ENCODE measurements at places on chromosomes 7 and 10. TPM values are rescaled to one million over a fixed set of nuclear protein-coding genes. Genes with fewer than 3 reads are reported as not detected.

DNA sequence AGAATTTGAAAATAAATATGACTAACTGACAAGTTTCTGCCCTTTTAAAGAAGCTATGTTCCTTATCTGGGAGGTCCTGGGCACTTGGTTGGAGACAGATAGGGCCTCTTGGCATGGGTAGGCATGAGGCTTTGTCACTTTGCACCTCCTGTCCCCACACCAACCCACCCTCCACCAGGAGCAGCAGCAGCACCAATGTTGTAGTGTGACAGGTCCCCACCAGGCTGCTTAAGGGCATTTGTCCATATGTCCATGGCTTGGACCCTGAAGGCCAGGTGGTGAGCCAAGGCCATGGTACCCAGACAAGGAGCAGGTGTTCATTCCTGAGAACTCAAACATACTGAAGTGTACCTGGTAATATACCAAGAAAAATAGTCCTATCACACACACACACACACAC lies 629.1 kb downstream of the ACTR3B start:
- no peak for DNase-seq

DNA sequence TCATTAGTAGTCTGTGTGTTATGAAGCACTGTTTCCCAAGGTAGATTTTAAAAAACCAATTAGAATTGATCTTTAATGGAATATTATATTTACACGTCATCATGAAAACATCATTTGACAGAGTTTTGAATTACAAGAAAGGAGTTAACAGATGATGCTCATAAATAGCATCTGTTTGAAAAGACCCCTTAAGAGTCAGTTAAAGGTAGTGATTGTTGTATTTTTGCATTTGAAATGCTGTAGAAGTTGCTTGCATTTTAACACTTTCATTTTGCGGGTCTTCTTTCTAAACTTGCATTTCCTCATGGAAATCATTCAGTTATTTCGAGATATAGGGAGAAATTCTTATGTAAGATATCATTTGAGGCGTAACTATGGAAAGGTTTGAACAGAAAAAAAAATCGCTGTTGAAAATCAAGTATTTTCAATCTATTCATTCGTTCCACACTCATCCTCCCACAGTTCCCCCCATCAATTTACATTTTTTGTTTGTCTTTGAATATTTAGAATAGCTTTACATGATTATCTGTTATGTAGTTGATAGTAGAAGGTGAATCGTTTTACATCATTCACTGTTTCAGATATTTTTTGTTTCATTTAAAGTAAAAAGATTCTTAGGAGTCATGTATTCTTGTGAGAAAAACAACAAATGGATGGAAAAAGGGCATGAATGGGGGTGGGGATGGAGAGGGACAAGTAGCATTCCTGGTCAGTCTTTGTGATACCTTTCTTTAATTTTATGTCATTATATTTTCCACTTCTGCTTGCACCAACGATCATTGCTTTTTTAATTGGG lies 3.0 kb upstream of the SKIDA1 start:
- DNase-seq = no peak

DNA sequence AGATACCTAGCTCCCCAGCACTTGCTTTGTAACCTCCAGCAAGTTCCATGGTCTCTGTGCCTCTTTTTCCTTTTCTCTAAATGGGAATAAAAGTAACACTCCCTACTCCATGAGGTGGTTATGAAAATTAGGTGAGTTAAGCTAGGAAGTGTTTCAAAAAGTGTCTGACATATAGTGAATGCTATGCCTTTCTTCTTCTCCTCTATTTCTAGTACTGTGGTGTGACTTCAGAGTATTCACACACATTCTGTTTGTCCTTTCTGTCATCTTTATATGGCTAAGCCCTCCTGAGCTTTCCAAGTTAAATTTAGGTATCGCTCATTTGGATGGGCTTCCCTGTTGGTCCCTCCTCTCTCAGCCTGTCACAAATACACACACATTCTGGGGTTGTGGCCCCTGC lies 229.7 kb downstream of the EXOC4 start:
- DNase-seq = no peak

DNA sequence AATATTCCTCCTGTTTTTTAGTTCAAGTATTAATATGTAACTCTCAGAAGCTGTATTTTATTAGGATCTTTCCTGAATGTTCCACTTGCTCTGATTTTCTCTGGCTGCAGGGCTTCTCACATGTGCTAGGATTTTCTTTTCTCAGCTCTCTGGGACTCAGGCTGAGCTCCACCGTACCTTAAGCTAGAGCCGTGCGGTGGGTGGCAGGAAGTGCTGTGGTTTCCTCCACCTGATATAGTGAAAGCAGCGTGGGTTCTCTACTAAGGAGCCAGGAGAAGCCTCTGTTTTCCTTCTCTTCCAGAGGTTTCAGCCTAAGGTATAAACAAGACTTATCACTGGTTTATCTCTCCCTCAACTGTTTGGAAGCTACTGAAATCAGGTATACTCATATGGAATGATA lies 433.6 kb downstream of the NRG3 start:
- no peak for DNase-seq

DNA sequence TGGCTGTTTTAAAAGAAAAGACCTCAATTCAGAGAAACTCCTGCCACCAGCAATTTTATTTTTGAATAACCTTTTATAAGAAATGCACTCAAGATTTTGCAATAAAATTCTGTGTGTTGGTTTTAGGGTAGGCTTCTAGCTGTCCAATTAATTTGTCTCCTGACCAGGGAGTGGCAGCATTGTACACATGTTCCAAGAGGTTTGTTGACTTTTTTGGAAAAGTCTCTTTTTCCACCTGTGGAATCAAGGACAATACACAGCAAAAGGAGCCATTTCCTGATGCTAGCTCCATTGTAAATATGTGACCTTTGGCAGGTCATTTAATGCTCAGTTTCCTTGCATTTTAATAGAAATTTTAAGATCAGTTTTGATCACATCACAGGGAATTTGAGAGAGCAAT lies 1.8 kb downstream of the GIMAP5 start:
- peak; percentile 61 for DNase-seq

- DNase-seq = no peak
Measured at GRCh38 chr7:36305648-36306047, 84.0 kb upstream of the ANLN start.

DNA sequence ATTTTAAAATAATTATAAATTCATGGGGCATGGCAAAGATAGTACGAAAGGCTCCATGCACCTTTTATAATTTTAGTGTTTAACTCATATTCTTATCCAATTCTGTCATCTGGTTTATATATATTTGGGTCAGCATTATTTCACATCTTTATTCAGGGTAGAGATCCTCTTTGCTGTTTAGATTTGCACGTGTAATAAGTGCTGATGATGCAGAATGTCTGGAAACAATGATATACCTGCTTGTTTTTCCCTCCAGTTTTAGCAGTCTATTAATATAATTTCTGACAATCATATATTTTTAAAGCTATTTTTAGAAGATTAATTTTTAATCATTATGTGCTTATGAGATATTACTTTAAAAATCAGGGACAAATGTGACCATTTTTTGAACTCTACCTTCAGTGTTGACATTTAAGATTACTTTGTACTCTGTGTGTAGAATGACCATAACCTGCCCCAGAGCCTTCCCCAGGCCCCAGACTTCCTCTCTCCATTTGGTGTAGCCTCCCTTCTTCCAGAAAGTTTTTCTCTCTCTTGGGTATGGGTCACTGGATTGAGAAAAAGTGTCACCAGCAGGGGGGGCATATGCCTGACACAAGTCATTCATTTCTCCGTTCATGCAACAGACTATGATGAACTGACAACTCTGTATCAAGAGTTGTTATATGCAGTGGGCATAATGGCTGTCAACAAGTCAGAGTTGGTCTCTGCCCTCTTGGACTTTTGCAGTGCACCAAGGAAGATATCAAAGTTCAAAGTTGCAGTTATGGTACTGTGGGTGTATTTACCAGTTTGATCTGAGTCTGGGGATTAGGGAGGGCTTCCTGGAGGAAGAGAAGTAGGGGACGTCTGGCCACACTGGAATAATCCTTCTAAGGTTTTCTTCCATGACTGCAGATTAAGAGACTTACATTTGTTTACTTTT lies 192.6 kb upstream of the CCDC6 start:
- DNase-seq = no peak

GRCh38 chr10:36531621-36532020 lies 593.8 kb upstream of the ANKRD30A start:
- DNase-seq = no peak

DNA sequence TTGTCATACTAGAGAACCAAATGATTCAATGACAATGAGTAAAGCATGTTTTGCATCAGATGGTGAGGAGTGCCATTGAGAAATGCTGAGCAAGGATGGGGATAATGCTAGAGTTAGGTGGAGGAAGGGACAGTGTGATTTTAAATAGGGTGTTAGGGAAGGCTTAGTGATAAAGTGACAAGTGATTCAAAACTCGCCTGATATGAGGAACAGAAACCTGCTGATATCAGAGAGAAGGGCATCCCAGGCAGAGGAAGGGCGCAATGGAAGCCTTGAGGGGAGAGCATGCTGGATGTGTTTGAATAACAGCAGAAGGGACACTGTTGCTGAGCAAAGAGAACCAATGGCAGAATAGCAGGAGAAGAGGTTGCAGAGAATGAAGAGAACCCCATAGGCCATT lies 196.2 kb downstream of the NRG3 start:
- no peak for DNase-seq

- no peak for DNase-seq
Measured at GRCh38 chr7:68674826-68675225, 923.4 kb upstream of the AUTS2 start.

- DNase-seq = peak; percentile 88
Measured at GRCh38 chr10:119871881-119872609, 598 bp downstream of the MCMBP start.

DNA sequence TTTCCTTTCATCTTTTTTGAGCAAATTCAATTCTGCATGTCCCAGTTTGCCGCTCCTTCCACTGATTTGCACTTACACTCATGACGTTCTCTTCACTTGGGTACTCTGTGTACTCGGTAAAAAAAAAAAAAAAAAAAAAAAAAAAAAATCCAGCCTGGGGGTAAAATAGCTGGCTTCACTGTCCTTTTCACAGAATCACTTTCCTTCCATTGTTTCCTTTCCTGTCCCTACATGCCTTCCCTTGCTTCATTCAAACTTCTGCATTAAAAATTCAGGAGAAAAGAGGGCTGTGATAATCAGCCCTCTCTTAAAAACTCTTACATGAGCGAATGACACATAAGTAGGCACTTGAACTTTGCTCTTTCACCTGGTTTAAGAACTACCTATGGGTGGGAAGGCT lies 8.7 kb downstream of the ANKRD1 start:
- DNase-seq = no peak

Gene SFTPA1
- not detected for total RNA-seq

Gene ELFN1
- total RNA-seq = not detected

All from activated CD4-positive, alpha-beta T cell treated with anti-CD3 and anti-CD28 coated beads, Interleukin-2, amount 10 ng/mL, durations not matched to agents 24 days and 14 days (primary cell).